ENCODE measurements at places on chromosomes 12 and 14.

DNA sequence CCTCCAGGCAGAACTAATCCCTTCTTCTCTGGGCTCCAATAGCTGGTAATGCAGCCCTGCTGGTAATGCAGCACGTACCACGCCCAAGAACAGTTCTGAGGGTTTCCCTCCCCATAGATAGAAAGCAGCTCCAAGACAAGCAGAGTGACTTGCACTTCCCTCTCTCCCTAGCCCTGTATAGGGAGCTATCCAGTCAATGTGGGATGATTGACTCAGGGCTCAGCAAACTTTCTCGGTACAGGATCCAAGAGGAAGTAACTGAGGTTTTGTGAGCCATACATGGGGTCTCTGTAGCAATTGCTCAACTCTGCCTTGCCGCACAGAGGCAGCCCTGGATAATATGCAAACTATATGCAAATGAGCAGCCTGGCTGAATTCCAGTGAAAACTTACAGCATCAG, 15.5 kb upstream of the FKBP4 start:
- peak; percentile 46 for DNase-seq

DNA sequence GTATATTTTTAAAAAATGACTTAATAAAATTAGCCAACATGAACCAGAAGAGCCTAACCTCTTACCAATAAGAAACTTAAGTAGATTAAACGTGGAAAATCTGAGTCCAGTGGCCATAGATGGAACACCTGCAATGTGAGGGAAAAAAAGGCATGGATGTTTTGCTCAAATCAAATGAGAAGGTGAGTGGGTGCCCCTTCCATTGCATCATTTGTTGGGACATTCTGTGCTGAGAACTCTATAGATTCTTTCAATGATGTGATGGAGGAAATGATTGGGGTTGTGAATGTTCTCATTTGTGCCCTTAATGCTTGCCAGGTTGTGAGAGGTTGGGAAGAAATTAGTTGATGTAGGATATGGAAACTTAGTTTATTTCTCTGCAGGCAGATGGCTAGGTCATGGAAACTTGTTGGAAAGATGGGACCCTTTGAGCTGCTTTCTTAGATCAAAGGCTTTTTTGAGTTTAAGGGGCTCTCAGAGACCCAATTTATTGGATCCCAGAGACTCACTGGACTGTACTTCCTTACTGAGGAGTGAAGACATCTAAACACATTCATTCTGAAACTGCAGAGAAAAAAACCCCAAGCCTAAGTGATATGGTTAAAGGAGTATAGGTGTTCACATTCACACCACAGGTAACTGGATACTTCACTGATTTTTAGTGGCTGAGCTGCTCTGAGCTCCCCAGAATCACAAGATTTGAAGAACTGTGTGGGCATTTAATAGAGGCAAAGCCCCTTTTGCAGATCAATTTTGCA, 95.9 kb downstream of the DACT1 start:
- no peak for DNase-seq

DNA sequence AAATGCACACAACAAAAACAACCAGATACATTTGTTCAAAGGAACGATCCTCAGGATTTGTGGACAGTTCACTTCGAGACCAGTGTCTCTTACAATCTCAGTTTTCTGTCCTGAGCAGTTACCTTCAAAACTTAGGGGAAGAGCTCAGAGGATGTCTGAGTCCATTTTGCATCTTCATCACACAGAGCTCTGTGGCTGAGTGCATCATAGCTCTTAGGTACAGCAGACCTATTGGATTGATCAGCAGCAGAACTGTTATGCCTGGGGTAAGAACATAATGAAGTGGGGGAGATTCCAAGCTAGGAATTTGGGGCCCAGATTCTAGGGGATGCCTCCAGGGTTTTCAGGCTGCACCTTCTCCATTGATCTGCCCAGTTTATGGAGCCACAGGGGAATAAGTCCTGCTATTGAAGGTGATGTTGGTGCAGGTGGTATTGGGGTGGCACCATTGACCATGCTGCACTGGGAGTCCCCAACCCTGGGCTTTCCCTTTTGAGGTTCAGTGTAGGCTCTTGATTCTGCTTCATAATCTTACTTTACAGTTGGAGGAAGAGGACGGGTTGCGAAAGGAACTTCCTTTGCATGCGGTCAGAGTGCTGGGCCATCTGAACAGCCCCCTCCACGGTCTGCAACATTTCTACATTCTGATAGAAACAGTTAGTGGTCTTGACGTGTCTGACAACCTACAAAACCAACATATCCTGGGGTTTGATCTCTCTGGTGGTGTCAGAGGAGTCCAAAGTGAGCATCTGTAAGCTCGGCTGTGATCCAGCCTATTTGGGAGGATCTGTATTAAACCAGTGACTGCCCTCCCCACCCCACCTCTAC, 112.8 kb downstream of the CHST11 start:
- peak; percentile 88 for DNase-seq

DNA sequence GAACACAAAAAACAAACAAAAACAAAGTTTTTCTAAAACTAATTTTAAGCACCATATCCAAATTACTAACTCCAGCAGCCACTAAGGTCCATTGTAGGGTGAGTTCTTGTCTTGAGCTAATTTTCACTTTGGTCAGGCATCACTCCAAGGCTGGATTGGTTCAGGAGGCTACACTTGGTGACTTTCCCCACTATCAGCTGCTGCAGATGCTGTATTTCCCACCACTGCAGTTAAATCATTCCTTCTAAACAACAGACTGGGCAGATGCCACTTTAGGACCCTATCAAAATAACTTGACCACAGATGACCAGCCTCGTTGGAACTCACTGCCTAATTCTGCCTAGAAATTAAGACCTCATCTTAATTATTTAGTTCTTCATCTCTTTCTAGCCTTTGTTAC, 140.5 kb downstream of the SLC16A7 start:
- no peak for DNase-seq

- no peak for DNase-seq
Observed at GRCh38 chr14:105492971-105493871, 2.2 kb downstream of the TEDC1 start.

GRCh38 chr14:74035556-74035955, 16.4 kb downstream of the BBOF1 start:
- no peak for DNase-seq

GRCh38 chr12:49939707-49940106, 10.8 kb upstream of the AQP2 start:
- no peak for DNase-seq

DNA sequence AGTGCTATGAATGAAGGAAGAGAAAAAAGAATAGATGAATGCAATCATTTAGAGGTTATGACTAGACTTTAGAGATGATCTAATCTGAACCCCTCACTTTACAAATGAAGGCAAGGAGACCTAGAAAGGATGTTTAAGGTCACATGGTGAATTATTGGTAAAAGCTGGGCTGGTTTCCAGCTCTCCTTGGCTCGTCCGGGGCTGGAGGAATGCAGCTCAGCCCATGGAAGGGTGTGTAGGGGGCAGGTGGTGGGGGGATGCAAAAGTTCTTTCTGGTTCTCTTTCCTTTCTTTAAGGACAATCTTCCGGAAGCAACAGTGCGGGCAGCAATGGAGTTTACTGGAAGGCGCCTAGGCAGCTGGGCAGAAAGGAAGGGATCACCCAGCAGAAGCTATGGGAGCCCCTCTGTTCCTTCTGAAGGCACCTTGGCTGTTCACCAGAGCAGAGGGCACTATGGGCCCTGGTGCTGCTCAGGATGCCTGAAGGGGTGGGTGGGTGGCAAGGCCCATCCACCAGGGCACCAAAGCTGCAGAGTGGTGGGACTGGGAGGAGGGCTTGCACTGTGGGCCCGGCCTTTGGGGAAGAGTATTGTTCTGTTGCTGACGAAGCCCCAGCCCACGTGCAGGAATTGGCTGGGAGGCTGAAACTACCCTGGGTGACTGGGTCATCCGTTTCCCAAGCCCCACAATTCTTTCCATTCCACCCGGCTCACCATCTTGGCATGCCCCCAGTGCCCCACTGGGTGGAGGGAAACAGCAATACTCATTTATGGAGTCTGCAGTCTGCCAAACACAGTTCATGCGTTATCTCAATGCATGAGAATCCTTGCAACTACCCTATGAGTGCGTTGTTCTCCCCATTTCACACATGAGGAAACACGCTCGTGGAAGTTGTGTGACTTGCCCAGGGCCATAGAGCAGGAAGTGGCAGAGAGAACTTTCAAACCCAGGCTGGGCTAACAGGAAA, 78.2 kb downstream of the IRF2BPL start:
- DNase-seq, result no peak

GRCh38 chr14:93709249-93709648, 79.0 kb downstream of the PRIMA1 start:
- peak; percentile 20 for DNase-seq

Measured in inflammatory macrophage treated with lipopolysaccharide for 1 hour (primary cell).